ENCODE measurements at places on chromosomes 2 and 18.

DNA sequence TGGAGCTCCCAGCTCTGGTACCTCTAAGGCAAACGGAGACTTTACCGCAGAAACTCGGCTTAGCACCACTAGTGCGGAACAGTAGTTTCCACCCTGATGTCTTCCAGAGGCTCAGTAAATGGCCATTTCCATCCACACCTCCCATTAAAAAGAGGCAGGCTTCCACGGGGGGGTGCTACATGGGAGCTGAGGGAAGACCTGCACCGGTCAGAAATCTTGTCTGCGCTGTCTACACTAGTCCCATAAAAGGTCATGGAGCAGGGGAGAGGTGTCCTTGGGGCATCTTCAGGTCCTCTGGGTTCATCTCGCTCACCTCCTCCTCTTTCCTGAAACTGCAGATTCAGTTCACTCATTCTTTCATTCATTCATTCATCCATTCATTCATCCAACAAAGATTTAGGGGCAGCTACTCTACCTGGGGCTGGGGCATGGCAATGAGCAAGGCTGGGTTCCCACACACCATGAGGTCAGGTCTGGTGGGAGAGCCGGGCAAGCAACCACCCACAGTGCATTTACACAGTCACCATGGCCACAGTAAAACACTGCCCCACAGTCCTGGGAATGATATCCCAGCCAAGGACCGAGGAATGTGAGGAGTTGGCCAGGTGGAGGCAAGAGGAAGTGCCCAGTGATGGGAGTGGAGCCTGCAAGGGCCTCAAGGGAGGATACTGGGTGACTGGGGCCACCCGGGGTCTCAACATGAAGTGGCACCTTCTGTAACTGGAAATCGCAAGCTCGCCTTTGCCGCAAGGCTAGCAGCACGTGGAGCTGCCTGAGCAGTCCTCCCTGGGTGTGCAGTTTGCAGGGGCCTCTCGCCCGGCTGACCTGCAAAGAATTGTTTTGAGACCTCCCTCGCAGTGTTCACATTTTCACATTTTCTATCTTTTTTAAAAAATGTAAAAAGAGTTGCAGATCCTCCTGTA lies 180.2 kb upstream of the RAB6C start:
- DNase-seq, result no peak

GRCh38 chr2:133530645-133531044 lies 37.6 kb downstream of the NCKAP5 start:
- no peak for DNase-seq

GRCh38 chr2:34104601-34105000 lies 505.5 kb upstream of the FAM98A start:
- DNase-seq, result no peak

DNA sequence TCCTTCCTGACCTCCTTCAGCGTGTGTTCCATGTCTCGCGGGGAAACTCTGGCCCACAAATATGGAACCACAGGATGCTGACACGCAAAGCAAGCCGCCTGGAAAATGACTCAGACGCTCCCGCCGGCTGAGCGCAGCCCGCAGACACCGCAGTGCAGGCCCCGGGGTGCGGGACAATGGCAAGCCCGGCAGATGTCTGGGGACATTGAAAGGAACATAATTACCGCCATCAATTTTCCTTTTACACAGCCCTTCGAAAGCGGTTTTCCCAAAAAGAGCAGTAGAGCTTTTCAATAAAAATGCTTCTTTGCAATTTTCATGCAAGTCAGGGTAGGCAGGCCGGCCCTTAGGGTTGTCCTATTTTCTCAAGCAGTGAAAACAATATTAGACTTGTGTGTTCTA lies 159.2 kb upstream of the SH3BP4 start:
- DNase-seq, result no peak

- peak; percentile 81 for DNase-seq
These were observed 121.2 kb downstream of the NRP2 start for GRCh38 chr2:205803500-205803899.

DNA sequence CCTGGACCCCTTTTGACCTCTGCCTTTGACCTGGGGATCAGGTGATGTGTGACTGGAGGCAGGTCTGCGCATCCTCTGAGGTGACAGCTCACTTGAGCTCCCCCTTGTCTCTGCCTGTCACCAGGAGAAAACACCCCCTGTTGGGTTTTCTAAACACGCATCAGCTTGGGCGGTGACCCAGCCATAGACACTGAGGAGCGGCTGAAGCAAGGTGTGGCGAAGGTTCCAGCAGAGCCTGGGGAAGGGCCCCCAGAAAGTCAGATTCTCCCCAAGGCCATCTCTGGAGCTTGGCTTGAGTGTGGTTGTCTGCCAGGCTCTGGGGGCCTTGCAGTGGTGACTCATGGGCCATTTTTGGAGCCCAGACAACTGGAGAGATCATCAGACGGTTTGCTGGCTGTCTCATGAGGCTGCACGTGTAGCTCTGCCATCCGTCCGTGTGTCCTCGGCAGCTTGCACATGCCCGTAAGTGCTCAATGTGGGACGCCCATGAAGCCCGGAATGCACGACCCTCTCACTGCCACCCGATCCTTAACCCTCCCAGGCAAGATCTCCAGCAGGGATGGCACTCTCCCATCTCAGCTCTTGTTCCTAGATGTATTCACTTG lies 29.4 kb downstream of the SIX3 start:
- DNase-seq, result no peak

- DNase-seq, result peak; percentile 53
These were observed 1078.5 kb upstream of the ZEB2 start for GRCh38 chr2:145598434-145598833.
